ENCODE measurements at places on chromosomes 7 and 10.
A peak's percentile ranks its signal among the peaks of the same experiment; 100 is the strongest.

- no peak for DNase-seq
These were observed 45.7 kb downstream of the BEND7 start for GRCh38 chr10:13483073-13483472.

- no peak for DNase-seq
These were observed 163.7 kb downstream of the SRPK2 start for GRCh38 chr7:105224884-105225651.

GRCh38 chr7:156475179-156475578 is 165.4 kb upstream of the RNF32 start:
- DNase-seq = no peak

DNA sequence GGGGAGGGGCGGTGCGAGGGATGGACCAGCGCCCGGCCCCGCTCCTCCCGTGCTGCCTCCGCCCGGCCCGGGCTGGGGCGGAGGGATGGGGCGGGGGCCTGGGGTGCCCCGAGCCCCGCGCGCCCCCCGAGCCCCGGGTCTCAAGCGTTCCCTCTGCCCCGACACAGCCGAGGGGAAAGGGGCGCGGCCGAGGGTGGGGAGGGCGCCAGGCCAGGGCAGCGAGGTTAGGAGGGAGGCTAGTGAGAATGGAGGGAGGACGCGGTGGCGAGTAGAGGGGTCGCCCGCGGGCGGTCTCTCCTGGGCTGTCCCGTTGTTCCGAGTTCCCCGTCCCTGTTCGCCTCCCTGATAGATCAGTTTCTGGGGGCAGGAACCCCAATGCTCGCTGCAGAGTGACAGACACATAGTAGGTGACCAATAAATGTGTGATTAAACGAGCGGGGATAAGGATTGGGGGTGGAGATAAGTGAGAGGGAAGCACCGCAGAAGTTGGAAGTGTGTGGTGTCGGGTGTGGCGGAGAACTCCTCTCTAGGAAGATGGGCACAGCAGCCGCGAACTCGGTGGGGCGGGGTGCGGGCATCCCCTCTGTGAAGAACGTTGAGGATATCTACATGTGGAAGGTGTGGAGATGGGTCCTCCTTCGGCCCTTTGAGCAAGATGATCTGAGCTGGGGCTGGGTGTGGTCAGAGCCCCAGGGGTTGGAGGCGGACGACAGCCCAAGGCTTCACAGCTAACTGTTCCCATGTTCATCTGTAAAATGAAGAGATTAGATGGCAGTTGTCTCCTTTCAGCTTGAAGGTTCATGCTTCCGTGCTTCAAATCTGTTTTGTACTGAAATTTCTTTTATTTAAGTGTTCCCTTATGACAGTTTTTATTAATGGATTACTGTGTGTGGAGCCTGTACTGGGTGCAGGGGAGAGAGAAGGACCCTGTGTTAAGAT is 580 bp downstream of the ZNF775 start:
- no peak for DNase-seq

DNA sequence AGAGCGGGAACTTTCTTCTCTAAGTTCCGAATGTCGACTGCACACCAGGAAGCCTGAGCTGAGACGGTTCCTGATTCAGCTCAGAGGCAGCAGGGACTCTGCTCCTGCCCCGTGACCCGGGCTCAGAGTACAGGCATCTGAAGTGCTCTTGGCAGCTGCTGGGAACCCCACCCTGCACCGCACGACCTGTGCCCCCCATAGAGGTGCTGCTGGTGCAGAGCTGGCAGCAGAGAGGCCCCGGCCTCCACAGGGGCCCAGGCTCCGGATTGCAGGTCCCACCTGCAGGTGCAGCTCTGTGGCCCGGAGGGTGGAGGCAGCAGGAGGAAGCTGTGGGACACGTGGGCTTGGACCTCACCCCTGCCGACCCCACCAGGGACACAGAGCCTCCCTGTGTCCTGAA is 39.5 kb upstream of the ADGRA1 start:
- DNase-seq = no peak

GRCh38 chr10:49151025-49151445 is 17.2 kb upstream of the FAM170B start:
- no peak for DNase-seq

DNA sequence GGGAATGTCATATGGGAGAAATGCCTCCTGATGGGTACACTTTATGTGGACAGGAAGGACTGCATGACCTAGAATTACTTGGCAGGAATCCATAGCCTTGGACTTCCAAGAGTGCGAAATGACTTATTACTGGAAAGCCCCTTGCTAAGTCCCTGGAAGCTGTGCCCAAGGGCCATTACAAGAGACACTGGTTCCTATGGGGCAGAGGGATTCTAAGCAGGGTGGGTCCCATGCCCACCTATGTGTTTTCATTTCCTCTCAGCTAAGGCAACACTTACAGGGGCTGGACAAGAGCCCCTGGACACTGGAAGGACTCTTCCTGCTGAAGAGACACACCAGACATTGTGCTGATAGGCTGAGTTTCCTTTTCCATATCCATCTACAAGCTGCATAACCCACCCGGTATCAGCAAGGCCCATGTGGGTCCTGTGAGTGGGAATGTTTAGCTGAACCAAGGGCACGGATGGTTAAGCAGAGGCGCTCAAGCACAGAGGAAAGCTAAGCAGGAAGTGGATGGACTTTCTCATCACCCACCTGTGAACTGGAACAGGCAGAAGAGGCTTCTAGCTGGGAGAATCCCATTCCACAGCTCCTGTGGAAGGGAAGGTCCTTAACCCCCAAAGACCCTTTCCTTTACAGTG is 56.2 kb downstream of the XPNPEP1 start:
- no peak for DNase-seq

DNA sequence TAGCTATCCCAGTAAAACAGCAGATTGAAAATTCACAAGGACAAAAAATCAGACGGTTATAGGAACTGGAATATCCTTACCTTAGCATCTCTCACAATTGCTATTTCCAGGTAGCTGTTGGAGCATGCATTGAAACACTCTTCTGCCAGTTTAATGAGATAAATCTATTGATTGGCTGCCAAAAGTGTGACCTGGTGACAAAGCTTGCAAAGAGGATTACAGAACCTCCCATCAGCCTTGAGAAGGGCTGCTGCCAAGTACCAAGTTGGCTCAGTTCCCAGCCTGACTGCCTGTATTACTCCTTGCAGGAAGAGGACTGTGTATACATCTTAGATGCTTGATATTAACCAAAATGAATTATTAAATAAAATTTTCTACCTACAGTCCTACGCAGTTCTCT is 5.1 kb downstream of the PRLHR start:
- DNase-seq = peak; percentile 26

GRCh38 chr10:113073549-113074189 is 123.6 kb downstream of the TCF7L2 start:
- no peak for DNase-seq

Measured in NCI-H187 (cell line).